Colonic mucosa (tissue), 4 donors: ENCODE measurements at places on chromosomes 4 and X. TPM values are rescaled to one million over a fixed set of nuclear protein-coding genes. Genes with fewer than 3 reads are reported as not detected.

DNA sequence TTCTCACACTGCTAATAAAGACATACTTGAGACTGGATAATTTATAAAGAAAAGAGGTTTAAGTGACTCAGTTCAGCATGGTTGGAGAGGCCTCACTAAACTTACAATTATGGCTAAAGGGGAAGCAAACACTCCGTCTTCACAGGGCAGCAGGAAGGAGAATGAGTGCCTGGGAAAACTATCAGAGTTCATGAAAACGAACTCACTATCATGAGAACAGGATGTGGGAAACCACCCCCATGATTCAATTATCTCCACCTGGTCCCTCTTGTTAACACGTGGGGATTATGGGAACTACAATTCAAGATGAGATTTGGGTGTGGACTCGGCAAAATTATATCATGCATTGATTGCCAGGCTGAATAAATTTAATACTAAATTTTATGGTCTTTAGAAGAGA, 592.7 kb downstream of the GRXCR1 start:
- DNase-seq: no peak

GRCh38 chr4:172035562-172035961, 222.4 kb downstream of the GALNTL6 start:
- no peak for DNase-seq

DNA sequence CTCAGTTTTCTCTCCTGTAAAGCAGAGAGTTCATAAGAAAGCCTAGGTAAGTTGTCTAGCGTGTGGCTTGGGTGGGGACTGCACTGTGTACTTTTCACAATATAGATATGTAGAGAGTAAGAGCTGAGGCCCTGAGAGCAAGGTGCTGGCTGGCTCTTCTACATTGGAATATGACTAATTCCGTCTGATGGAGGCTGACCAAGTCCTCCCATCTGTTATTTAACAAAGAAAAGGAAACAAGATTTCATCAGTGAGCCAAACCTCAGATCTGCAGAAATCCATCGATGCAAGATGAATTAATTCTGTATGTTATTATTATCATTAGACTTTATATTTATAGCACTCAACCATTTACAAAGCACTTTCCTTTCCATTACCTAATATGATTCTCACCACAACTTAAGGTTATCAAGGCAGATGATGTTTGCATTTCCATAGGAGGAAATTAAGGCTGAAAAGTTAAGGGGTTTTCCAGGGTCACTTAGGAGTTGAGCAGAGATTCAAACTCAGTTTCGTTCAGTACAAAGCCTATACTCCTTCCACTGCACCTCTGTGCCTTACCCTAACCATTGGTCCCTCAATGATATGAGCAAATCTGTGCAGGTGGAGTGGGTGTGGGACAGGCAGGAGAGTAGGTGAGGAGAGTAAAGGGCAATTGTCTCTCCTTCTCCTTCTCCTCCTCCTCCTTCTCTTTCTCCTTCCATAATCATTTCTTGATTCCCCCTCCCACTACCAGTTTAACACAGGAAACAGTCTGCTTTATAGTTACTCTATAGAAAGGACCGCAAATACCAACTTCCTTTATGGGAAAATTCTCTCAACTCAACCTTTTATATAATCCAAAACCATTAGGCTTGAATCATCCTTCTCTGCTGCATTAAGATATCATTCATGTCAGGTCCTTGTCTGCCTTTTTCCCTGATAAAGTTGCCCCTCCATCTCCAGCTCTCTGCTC, 27.6 kb upstream of the SRD5A3 start:
- DNase-seq: no peak

DNA sequence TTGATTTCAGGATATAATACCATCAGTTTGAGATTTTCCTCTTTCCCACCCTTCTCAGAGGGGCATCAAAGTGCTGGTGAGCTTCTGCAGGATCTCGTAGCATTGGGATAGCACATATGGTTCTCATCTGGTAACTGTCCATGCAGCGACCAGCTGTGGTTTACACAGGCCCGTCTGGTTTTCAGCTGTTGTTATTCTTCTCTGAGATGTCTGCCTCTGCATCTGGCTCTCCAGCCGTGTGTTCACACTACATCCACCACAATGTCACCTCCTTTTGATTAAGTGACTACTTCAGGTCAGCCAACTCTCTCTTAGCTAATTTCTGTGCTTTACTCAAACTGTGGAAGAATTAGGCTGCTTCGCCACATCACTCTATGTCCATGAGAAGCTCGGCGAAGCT, 676.7 kb upstream of the TENM3 start:
- DNase-seq: no peak

- DNase-seq: no peak
Observed at GRCh38 chr4:19883841-19884240, 367.9 kb upstream of the SLIT2 start.

DNA sequence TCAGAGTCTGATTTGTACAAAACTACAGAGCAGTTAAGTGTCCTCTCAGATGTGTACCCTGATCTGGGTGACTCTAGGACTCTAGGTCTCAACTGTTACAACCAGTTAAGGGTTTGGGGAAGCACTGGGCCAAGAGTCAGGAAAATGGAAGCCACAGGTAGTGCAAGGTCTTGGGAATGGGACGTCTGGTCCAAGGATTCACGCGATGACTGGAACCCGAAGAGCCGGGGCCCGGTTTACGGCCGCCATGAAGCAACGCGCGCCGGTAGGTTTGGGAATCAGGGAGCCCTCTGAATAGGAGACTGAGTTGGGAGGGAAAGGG, 321 bp upstream of the HPRT1 start:
- DNase-seq: no peak

DNA sequence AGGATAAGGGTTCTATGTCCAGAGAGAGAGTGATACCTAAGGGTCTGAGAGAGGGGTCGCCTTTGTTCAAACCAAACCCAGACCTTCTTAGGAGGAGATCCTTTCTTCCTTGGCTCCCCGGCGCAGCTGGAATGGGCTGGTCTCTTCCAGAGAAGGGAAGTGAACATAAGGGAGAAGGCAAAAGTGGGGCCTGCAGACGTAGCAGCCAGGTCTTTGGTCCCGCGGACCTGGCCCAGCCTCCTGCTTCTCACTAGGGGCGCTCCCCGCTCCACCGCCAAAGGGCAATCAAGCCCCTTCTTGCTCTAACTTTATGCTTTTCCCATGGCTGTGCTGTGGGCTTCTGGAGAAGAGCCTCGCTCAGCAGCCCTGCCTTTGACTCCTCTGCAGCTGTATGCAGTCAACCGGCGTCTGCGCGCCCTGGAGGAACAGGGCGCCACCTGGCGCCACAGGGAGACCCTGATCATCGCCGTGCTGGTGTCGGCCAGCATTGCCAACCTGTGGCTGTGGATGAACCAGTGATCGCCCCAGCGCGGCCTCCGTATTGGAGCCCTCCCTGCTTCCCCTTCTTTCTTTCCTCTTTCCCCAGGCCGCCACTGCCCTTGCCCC, 6.5 kb downstream of the FATE1 start:
- peak; percentile 24 for DNase-seq

GRCh38 chrX:148159796-148160195, 178.7 kb downstream of the FMR1NB start:
- DNase-seq: no peak

GRCh38 chr4:26724534-26724933, 136.1 kb upstream of the STIM2 start:
- no peak for DNase-seq

- no peak for DNase-seq
Observed at GRCh38 chrX:124289443-124289842, 43.0 kb upstream of the TEX13D start.

Gene DUSP9
- total RNA-seq: 0.49 TPM

Gene MGAT4D
- not detected for total RNA-seq

Gene CLDN34
- 0.24 TPM for total RNA-seq

Gene GPR119
- total RNA-seq: 0.32 TPM

Gene TCEAL4
- total RNA-seq: 21.1 TPM
